ENCODE measurements at places on chromosomes 5 and 9. TPM values are rescaled to one million over a fixed set of nuclear protein-coding genes. Genes with fewer than 3 reads are reported as not detected.

DNA sequence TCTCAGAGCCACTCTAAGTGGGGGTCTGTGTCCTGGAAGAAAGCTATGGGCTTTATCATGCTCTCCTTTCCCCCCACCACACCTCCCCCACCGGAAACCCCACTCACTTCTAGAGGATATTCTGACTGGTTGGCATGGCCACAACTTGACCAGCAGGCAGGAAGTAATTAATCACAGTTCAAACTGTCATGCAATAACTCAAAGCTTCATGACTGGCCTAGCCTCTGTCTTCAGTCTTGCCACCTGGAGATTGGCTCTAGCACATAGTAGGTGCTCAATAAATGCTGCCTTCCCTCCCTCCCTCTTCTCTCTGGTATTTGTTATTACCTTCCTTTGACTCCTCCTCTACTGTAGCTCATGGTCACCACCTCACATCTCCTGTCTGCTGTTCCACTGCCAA is 124.7 kb downstream of the GABBR2 start:
- no peaks in the 10 kb centered on the region for H3K4me1 ChIP-seq
- no peak for DNase-seq
- no peak overlapping the region for H3K4me3 ChIP-seq

GRCh38 chr9:121340676-121341392 is 29.2 kb downstream of the STOM start:
- H3K27ac ChIP-seq, result no peak overlapping the region
- no peak for DNase-seq
- no peaks in the 10 kb centered on the region for H3K4me1 ChIP-seq
- peaks cover 7% of the 10 kb centered on the region for H3K36me3 ChIP-seq

DNA sequence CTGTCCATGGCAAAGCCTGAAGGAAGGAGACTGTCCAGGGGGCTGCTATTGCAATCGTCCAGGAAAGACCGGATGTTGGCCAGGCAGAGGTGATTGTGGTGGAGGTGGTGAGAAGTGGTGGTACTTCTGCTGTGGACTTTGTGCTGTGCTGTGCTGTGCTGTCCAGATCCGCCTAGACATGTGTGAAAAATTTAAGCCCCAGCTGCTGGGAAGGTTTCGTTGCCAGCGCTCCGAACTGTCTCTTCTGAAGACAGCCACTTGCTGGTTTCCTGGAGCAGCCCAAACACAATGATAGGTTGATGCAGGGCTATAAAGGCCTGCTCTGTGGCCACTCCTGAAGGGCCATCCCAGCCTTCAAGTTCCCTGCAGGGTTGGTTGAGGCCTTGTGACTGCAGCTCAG is 223.0 kb upstream of the MPDZ start:
- H3K36me3 ChIP-seq, result peaks cover 2% of the 10 kb centered on the region
- peaks cover 19% of the 10 kb centered on the region for H3K4me1 ChIP-seq
- no peaks in the 10 kb centered on the region for H3K27me3 ChIP-seq
- H3K27ac ChIP-seq, result no peak overlapping the region
- H3K4me3 ChIP-seq, result no peak overlapping the region

DNA sequence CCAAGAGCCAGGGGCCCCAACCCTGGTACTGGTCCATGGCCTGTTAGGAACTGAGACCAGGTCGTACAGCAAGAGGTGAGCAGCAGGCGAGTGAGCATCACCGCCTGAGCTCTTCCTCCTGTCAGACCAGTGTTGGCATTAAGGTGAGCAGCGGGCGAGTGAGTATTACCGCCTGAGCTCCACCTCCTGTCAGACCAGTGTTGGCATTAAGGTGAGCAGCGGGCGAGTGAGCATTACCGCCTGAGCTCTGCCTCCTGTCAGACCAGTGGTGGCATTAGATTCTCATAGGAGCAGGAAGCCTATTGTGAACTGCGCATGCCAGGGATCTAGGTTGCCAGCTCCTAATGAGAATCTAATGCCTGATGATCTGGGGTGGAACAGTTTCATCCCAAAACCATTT is 31.0 kb upstream of the UBE2QL1 start:
- DNase-seq, result no peak
- H3K36me3 ChIP-seq, result no peaks in the 10 kb centered on the region
- H3K27ac ChIP-seq, result no peak overlapping the region
- peaks cover 13% of the 10 kb centered on the region for H3K4me1 ChIP-seq

- DNase-seq, result no peak
- no peaks in the 10 kb centered on the region for H3K4me1 ChIP-seq
- H3K27me3 ChIP-seq, result peaks cover 7% of the 10 kb centered on the region
Measured at GRCh38 chr5:82325155-82325554, 47.0 kb upstream of the RPS23 start.

GRCh38 chr9:11269036-11269435 is 656.2 kb upstream of the PTPRD start:
- H3K27me3 ChIP-seq, result no peaks in the 10 kb centered on the region
- H3K4me1 ChIP-seq, result no peaks in the 10 kb centered on the region
- H3K27ac ChIP-seq, result no peak overlapping the region

DNA sequence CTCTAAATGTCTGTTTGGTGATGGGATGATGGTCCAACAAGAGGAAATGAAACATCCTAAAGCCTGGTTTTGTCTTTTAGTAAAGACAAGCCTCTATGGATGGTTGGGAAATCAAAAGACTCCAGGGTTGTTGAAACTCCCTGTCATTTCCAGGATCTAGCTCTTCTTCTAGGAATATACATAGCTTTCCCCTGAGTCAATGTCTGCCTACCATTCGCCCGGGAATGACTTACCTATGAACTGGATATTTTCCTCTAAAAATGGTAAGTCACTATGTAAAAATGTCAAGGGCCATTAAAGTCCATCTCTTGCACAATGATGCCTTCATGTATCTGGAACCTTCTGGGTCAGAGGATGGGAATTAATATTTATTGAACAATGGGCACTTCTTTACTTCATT is 11.1 kb upstream of the KIF12 start:
- peaks cover 18% of the 10 kb centered on the region for H3K27me3 ChIP-seq
- H3K36me3 ChIP-seq, result no peaks in the 10 kb centered on the region
- H3K4me1 ChIP-seq, result peaks cover 9% of the 10 kb centered on the region
- no peak overlapping the region for H3K4me3 ChIP-seq
- H3K27ac ChIP-seq, result no peak overlapping the region

Gene RNF183
- total RNA-seq, result 0.53 TPM

DNA sequence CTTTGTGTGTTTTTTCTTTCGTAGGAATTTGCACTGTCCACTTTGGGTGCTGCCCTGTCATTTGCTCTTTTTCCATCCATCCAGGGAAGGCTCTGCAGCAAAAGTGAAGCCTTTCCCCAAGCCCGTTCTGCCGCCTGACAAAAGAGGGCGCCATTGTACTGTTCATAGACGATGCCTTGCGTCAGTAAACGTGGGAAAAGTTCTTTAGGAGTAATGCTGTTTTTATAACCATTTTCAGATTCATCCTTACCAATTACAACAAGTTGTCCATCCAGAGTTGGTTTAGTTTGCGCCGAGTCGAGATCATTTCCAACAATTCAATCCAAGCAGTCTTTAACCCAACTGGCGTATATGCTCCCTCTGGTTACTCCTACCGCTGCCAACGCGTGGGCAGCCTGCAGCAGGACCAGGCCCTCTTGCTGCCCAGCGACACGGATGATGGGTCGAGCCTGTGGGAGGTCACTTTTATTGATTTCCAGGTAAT is 34.3 kb upstream of the RPS23 start:
- H3K36me3 ChIP-seq, result peaks cover 20% of the 10 kb centered on the region
- no peaks in the 10 kb centered on the region for H3K27me3 ChIP-seq
- H3K4me1 ChIP-seq, result peaks cover 17% of the 10 kb centered on the region
- no peak overlapping the region for H3K27ac ChIP-seq

Gene DRD1
- 0.40 TPM for total RNA-seq

GRCh38 chr9:18404434-18405029 is 69.4 kb upstream of the ADAMTSL1 start:
- no peak overlapping the region for H3K4me3 ChIP-seq
- H3K27ac ChIP-seq, result no peak overlapping the region
- peaks cover 1% of the 10 kb centered on the region for H3K27me3 ChIP-seq
- no peak for DNase-seq

GRCh38 chr9:3656224-3656623 is 130.4 kb upstream of the RFX3 start:
- peaks cover 3% of the 10 kb centered on the region for H3K36me3 ChIP-seq
- H3K4me3 ChIP-seq, result no peak overlapping the region
- peaks cover 1% of the 10 kb centered on the region for H3K27me3 ChIP-seq
- DNase-seq, result no peak
- peaks cover 9% of the 10 kb centered on the region for H3K4me1 ChIP-seq
- no peak overlapping the region for H3K27ac ChIP-seq

DNA sequence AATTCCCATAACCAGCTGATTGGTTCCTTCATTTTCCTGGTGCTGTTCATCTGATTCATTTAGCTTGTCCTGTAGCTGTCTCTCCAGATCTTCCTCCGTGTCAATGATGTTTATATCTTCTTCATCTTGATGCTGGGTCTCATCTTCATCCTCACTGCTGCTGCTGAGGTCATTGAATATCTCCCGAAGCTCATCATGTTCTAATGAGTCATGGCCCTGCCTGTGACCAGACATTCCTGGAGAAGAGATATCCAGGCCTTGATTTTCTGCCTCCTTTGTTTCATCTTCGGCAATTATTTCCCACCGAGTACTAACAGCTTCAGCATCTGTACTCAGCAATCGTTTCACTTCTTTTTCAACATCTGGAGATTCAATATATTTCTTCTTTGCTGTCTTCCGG is 1.4 kb downstream of the TAF7 start:
- peaks cover 58% of the 10 kb centered on the region for H3K36me3 ChIP-seq
- peak overlapping the region; percentile 100 for H3K27ac ChIP-seq
- peaks cover 6% of the 10 kb centered on the region for H3K4me1 ChIP-seq
- H3K27me3 ChIP-seq, result no peaks in the 10 kb centered on the region
- H3K4me3 ChIP-seq, result peak overlapping the region; percentile 99

- H3K4me1 ChIP-seq, result no peaks in the 10 kb centered on the region
- no peak for DNase-seq
- no peaks in the 10 kb centered on the region for H3K27me3 ChIP-seq
- no peak overlapping the region for H3K27ac ChIP-seq
Measured at GRCh38 chr5:141211-141610, 49.2 kb downstream of the PLEKHG4B start.

Gene FRMD3
- 0.40 TPM for total RNA-seq

GRCh38 chr5:167814828-167815227 is 476.6 kb upstream of the WWC1 start:
- no peak overlapping the region for H3K27ac ChIP-seq
- H3K4me1 ChIP-seq, result peaks cover 19% of the 10 kb centered on the region
- DNase-seq, result no peak
- no peak overlapping the region for H3K4me3 ChIP-seq
- no peaks in the 10 kb centered on the region for H3K36me3 ChIP-seq

DNA sequence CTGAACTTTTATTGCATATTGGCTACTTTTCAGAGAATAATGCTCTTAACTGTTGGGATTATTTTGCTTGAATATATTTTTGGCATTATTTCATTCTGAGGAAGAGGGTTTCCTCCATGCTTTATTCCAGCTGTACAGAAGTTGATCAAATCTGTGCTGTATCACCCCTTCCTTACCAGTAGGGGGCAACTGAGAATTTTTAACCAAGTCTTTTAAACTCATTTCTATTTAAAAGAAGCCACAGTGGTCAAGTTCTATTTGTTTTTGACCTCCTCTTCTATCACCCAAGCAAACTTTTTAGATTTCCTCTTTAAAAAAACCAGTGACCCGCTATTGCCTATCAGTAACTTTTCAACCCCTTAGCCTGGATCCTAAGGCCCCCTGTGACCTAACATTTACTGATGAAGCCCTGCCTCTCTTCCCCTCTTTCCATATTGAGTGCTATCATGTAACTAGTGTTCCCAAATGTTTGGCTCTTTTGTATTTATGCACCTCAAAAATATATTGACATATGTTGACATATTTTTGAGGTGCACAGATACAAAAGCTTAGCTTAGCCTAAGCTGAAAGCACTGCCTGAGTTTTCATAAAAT is 80.6 kb downstream of the FBXO4 start:
- H3K27ac ChIP-seq, result no peak overlapping the region
- H3K4me3 ChIP-seq, result no peak overlapping the region
- H3K4me1 ChIP-seq, result peaks cover 2% of the 10 kb centered on the region
- no peaks in the 10 kb centered on the region for H3K27me3 ChIP-seq

Gene SPATA9
- total RNA-seq, result 0.95 TPM

- H3K4me1 ChIP-seq, result peaks cover 22% of the 10 kb centered on the region
- peaks cover 3% of the 10 kb centered on the region for H3K27me3 ChIP-seq
- H3K36me3 ChIP-seq, result no peaks in the 10 kb centered on the region
- no peak overlapping the region for H3K27ac ChIP-seq
- DNase-seq, result no peak
Measured at GRCh38 chr5:159021901-159022556, 77.7 kb downstream of the EBF1 start.

DNA sequence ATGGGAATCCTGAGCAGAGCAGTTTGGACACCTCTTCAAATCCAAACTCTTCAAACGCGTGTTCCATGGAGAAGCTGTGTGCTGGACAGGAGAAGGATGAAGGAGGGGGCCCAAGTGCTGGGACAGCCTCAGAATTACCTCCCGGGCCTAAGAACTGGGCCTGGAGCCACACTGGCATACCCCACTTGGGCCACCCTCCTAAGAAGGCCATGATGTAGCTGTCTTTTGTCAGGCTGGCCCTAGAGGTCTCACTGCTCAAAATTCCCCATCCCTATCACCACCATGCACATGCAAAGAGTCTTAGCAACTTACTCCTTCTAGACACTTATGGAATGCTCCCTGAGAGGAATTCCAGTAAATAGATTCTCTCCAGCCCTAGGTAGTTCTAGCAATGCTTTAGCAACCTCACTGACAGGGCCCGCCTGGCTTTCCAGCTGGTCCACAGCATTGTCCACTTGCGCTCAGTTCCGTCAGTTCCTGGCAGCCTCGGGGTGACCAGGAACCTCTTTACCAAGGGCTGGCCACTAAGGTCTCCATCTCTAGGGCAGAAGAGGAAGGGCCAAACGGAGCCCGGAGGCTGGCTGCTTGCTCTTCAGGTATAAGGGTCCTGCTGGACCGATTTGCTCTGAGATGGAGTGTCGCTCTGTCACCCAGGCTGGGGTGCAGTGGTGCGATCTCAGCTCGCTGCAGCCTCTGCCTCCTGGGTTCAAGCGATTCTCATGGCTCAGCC is 75.3 kb downstream of the RGS3 start:
- H3K36me3 ChIP-seq, result no peaks in the 10 kb centered on the region
- peaks cover 19% of the 10 kb centered on the region for H3K4me1 ChIP-seq
- no peak overlapping the region for H3K4me3 ChIP-seq
- no peak for DNase-seq

GRCh38 chr5:130164966-130165365 is 260.7 kb downstream of the CHSY3 start:
- H3K4me3 ChIP-seq, result no peak overlapping the region
- no peak for DNase-seq
- peaks cover 6% of the 10 kb centered on the region for H3K4me1 ChIP-seq
- H3K27ac ChIP-seq, result no peak overlapping the region
- H3K36me3 ChIP-seq, result no peaks in the 10 kb centered on the region

Gene IL33
- 4.7 TPM for total RNA-seq

DNA sequence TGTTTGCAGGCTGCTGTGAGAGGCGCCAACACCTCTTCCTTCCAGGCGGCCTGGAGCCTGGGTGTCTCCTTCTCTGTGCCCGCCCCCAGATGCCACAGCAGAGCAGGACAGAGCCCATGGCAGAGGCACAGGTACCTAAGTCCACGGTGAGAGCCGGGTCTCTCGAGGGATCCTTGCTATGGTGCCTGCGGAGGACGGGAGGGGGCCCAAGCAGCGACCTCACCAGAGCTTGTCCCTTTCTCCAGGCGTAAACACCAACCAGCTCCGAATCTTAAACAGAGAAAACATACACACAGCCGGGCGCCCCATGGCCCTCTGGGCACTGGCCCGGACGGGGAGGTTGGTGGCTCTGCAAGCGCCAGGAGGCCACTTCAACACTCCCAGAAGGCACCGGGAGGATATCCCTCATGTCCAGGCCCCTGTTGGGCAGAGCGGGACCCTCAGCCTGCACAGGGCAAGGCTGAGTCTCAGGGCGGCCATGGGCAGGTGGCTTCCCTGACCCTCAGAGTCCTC is 11.8 kb downstream of the CCDC187 start:
- DNase-seq, result no peak
- H3K4me3 ChIP-seq, result no peak overlapping the region
- peaks cover 3% of the 10 kb centered on the region for H3K4me1 ChIP-seq
- no peak overlapping the region for H3K27ac ChIP-seq
- no peaks in the 10 kb centered on the region for H3K36me3 ChIP-seq
